ENCODE measurements at places on chromosomes 13 and 19.

DNA sequence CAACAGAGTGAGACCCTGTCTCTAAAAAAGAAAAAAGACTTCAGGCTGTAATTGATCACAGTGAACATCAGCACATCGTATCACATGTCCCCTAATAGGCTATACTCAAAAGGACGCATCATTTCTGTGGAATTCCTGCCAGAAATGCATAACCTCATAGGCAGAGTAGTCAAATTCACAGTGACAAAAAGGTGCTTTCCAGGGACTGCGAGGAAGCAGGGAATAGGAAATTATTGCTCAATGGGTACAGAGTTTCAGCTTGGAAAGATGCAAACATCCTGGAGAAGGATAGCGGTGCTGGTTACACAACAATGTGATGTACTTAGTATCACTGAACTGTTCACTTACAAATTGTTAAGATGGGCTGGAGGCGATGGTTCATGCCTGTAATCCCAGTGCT lies 41.1 kb upstream of the MRI1 start:
- no peak for DNase-seq

GRCh38 chr13:46831588-46832194 lies 34.7 kb upstream of the ESD start:
- DNase-seq, result no peak

DNA sequence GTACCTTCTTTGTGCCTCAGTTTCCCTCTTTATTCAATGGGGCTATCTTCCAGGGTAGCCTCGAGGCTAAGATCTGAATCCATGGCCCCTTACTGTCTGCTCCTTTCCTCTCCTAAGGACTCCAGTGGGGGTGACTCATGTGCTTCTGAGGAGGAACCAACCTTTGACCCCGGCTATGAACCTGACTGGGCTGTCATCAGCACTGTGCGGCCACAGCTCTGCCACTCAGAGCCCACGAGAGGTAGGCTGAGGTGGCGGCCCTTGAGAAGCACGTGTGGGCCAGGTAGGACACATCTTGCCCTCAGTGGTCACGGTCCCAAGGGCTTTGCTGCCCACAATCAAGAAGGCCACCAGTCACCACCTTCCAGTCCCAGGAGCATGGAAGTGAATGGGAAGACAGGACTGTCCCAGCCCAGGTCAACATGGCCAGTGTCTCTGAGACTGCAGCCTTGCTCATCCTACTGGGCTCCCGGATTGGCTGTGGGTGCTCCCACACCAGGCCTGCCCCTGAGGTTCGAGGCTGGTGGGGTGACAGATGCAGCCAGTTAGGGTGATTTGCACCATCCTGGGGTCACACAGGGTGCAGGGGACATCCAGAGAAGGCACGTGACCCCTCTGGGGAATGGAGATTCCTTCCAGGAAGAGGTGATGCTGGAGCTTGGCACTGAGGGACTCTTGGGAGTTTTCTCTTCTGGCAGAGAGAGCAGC lies 2.8 kb downstream of the TBC1D17 start:
- DNase-seq, result no peak

DNA sequence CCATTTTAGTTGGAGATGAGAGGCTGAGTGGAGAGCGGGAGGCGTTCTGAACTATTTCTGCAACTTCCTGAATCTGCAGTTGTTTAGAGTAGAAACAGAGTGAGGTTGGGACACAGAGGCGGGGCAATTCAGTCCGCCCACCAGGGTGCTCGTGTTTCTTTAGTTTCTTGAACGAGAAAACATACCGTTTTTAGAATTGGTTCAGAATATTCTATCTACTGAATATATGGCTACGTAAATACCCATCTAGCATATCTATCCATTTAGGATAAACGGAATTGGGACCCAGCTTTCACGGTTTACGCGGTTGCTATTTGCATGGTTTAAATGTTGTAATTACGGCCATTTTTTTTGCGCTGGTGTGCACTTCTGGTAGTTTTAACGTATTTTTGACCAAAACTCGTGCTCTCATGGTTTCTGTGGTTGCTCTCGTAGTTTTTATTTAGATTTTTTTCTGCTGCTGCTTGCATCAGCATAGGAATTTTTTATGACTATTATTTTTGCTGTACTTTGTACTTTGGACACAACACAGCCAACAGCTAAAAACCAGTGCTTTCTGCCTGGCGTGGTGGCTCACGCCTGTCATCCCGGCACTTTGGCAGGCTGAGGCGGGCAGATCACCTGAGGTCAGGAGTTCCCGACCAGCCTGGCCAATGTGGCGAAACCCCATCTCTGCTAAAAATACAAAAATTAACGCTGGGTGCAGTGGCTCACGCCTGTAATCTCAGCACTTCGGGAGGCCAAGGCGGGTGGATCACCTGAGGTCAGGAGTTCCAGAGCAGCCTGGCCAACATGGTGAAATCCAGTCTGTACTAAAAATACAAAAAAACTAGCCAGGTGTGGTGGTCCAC lies 32.7 kb downstream of the TIMM13 start:
- no peak for DNase-seq

- DNase-seq, result no peak
Measured at GRCh38 chr13:113997845-113998751, 24.2 kb upstream of the C13orf46 start.

DNA sequence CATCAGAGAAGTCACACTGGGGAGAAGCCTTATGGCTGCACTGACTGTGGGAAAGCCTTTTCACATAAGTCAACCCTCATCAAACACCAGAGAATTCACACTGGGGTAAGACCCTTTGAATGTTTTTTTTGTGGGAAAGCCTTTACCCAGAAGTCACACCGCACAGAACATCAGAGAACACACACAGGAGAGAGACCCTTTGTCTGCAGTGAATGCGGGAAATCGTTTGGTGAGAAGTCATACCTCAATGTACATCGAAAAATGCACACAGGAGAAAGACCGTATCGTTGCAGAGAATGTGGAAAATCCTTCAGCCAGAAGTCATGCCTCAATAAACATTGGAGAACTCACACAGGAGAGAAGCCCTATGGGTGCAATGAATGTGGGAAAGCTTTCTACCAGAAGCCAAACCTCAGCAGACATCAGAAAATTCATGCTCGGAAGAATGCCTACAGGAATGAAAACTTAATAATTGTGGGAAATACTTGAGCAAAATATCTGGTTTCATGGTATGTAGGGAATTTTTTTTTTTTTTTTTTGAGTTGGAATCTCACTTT lies 30.7 kb downstream of the ZNF793 start:
- no peak for DNase-seq

DNA sequence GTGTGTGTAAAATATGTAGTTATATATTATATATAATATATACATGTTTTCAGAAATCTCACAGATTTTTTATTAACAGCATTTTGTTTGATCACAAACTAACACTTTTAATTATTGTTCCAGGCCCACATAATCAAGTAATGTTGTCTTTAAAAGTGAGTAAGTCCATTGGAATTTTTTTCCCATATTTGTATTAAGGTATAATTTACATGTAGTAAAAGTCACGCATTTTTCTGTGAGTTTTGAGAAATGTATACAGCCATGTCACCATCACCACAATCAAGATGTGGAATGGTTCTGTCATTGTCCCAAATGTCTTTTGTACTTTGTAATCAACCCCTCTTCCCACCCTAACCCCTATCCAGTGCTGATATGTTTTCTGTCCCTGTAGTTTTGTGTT lies 120.0 kb upstream of the RFC3 start:
- no peak for DNase-seq

- no peak for DNase-seq
Measured at GRCh38 chr19:42313096-42313839, at the start of gene TMEM145. Gene TMEM145, plus strand, starts transcription at chr19:42313309. Its CDS starts 68 bp downstream, at chr19:42313377.

- no peak for DNase-seq
Measured at GRCh38 chr13:24090049-24090448, 70.5 kb upstream of the SPATA13 start.

- DNase-seq, result no peak
Measured at GRCh38 chr19:41356984-41357739, 3.4 kb upstream of the TGFB1 start.

DNA sequence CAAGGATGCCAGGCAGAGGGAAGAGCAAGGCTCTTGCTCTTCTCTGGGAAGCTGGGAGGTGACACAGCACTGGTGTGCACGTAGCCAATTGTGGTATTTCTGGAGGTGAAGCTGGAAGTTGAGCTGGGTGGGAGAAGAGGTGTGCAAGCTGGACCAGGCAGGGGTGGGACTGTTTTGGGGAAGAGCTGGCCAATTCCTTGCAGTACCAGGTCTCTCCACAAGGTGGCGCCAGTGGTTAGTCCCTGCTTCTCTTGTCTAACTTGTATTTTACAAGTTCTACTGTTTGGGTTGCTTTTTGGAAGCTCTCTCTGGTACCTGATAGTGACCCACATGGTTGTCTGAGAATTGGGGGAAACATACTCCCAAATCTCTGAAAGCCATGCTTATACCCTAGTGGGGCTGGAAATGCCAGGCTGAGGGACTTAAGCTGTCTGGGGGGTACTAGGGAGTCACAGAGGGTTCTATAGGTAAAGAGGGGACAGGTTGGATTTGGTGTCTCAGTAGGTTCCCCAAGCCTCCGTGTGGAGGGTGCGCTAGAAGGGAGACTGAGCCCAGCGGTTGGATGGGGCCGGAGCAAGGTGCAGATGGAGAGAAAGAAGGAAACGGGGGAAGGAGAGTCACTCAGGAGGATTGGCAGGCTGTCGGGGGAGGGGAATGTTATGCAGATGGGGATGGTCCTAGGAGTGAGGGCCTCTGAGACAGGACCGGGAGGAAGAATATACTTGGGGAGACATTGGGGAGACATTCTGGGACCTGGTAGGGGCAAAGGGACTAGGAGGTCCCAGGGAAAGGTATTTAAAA lies 3.0 kb downstream of the HPN start:
- no peak for DNase-seq

DNA sequence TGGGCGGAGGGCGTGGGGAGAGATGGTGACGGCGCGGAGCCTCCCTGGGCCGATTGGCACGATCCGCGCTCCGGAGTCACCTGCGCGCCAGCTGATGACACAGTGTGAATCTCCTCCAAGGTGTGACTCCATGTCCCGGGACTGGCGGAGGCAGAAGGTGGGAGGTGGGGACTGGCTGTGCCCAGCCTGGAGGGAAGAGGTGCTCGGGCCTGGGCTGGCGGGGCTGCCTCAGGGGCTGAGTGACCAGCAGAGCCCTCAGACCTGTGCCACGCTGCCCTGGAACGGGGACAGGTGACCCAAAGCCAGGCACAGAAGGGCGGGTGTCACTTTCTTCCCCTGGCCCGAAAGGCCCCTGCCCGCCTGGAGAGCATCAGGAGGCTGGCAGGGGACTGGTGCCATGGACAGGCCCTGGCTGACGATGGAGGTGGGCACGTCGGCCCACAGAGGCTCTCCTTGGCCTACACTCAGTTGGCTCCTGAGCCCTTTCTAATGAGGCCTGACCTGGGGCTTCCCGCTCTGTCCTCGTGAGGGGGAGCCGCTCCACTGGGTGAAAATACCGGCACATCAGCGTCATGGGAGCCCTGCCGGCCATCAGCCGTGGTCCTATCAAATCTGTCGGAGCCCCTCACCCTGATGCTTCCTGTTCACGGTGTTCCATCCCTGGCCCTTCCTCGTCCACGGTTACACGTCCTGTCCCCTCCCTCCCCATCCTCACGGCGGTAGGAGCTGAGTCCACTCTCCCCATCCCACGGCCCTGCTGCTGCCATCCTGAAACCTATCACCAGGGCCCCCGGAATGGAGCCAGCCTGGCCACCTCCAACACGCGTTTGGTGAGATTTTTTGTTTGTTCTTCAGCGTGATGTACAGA lies 75.6 kb downstream of the SPACA7 start:
- no peak for DNase-seq

- no peak for DNase-seq
Measured at GRCh38 chr13:41970022-41970421, 9.1 kb upstream of the VWA8 start.

DNA sequence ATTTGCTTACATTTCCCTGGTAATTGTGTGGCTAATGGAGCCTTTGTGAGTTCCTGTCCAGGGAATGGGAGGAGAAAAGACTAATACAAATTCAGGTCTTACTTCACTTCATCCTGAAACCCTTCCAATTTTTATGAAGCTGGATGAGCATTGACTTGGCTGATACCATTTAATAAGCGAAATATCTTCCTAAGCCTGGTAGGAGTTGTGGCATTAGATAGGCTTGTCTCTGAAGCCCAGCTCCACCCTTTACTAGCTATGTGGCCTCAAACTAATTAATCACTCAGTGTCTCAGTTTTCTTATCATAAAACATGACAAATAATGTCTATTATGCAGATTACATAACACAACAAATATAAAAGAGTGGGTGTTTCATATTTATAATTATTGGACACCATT lies 106.3 kb downstream of the FGF9 start:
- no peak for DNase-seq

- no peak for DNase-seq
Measured at GRCh38 chr13:51998723-51999509, 12.3 kb downstream of the ATP7B start.

DNA sequence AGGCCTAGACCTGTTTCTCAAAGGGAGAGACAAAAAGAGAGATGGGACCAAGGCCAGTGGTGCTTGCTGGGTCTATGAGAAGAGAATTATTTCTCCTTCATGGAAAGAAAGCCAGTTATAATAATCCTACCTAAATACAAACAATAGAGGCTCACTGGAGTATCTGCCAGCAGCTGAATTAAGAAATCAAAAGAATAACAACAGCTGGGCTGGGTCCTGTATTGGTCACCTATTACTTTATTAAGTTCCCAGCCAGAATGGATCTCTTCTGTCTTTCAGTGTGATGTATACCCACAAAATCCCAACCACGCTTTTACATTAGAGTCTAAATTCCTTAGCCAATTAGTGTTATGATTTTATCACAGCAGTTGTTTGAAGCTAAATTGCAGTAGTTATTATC lies 297.8 kb upstream of the DACH1 start:
- no peak for DNase-seq

GRCh38 chr13:113825841-113826240 lies 38.0 kb downstream of the GAS6 start:
- DNase-seq, result no peak

DNA sequence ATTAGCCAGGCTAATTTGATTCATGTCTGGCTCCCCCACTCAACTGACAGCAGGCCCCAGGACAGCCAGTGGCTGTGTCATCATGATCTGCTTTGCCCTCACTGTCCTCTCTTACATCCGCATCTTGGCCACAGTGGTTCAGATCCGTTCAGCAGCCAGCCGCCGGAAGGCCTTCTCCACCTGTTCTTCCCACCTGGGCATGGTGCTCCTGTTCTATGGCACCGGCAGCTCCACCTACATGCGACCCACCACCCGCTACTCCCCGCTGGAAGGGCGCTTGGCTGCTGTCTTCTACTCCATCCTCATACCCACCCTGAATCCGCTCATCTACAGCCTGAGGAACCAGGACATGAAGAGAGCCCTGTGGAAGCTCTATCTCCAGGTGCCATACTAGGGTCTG lies 79.7 kb downstream of the PEG3 start:
- no peak for DNase-seq

- DNase-seq, result no peak
Measured at GRCh38 chr13:109647053-109647452, 139.3 kb downstream of the IRS2 start.

Measured in stimulated activated CD4-positive, alpha-beta T cell treated with anti-CD3 and anti-CD28 coated beads, Interleukin-1b, Interleukin-23, amount 100 ng/mL, for 1 hour (primary cell).